ENCODE measurements at places on chromosomes 1 and 21.

DNA sequence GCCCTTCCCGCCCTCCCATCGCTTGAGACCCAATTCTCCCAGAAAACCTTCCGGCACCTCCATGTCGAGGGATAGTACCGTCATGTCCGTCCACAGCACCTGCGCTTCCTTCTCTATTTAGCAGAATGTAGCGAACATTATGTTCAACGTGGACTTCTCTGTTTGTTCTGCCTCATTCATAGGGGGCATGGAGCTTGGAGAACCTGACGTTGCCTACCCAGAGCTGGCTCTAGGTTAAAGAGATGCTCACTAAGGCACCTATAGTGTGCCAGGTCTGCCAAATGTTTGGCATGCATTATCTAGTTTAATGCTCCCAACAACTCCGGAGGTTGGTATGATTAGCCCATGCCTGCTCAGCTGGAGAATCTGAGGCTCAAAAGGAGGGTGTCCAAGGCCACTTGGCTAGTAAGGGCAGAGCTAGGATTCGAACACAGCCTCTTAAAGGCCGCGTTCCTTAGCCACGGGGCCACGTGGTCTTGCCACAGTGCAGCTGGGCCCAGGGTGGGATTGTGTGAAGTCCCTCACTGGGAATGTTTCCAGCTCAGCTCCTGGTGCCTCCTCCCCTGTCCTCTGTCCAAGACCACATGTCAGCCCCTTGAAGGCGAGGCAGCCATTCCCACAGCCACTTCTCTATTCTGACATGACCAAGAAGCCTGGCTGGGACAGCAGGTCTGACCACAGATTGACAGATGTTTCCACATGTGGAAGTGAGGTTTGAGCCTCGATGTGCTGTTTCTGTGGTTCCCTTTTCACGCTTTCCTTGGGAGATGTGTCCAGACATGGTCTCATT lies 57.8 kb downstream of the RUNX3 start:
- no peak for DNase-seq

GRCh38 chr1:109616391-109616790 lies 3.0 kb downstream of the GNAT2 start:
- no peak for DNase-seq

- no peak for DNase-seq
Measured at GRCh38 chr1:248847956-248848561, 10.0 kb downstream of the ZNF672 start.

- DNase-seq: no peak
Measured at GRCh38 chr1:107524301-107524700, 383.5 kb downstream of the NTNG1 start.

DNA sequence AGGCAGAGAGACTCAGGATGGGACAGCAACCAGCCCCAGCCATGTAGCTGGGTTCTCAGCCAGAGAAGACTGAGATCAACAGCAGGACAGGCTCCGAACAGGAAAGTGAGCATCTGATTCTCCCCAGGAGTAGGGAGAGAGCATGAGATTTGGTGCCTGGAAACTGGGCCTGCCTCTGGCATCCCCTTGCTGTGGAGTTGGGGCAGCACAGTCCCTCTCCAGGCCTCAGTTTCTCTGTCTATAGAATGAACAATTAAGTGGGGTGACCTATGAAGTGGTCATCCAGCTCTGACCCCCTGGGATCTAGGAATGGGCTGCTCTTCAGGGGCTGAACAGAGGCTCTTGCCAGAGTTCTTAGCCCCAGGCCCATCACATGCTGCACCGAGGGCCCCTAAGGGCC lies 55.6 kb downstream of the KLHDC7A start:
- no peak for DNase-seq

DNA sequence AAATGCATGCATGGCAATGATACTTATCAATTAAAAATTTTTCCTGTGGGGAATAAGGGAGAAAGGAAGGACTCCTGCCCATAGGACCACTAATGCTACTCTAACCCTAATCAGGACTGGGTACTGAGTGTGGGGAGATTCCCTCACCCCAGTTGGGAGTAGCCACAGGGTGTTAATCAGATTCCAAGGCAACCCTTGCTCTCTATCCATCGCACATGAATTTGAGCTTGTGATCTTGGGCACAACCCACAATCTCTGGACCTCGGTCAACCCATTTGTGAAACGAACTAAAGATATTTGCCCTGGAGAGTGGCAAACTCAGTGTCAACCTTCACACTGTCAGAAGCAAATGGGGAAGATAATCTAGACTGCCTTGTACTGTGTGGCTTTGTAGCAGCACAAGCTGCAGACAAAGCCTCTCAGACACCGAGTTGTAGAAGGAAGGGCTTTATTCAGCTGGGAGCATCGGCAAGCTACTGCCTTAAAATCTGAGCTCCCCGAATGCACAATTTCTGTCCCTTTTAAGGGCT lies 69.5 kb downstream of the SERINC2 start:
- DNase-seq: no peak

- no peak for DNase-seq
Measured at GRCh38 chr21:25508364-25508763, 98.9 kb downstream of the MRPL39 start.

DNA sequence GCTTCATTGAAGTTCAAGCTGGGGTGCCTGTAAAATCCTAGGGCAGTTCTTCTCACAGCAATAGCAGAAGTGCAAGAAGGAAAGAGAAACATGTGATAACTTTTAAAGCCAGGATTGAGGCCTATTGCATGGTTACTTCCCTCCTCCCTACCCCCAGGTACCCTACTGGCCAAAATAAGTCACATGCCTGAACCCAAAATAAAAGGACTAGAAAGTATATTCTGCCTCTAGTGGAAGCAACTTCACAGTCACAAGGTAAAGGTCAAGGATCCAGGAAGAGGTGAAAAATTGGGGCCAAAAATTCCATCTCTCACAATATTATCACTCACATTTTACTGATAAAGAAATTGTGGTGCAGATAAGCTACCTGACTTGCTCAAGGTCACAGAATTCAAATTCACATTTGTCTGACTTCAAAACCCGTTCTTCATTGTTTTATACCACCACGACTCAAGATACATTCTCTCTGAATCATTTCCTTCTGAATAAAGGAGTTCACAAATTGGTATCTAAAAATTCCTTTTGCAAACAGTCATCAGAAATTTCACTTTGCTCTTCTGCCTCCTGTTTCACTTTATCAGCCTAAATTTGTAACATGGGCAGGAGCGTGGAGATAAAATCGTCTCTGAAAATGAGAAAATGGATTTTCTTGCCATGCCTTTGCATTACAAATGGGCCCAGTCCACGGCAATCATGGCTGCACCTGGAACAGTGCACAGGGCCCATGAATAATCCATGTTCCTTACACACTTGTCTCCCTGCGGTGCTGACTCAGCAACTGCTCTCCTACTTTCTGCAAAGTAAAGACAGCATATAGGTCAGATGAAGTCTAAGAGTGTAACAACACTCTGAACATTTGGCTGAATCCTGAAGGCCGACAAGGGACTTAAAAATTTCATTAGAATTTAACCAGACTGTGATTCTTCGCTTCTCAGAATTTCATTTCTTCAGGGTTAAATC lies 485.3 kb upstream of the NFIA start:
- DNase-seq: no peak

DNA sequence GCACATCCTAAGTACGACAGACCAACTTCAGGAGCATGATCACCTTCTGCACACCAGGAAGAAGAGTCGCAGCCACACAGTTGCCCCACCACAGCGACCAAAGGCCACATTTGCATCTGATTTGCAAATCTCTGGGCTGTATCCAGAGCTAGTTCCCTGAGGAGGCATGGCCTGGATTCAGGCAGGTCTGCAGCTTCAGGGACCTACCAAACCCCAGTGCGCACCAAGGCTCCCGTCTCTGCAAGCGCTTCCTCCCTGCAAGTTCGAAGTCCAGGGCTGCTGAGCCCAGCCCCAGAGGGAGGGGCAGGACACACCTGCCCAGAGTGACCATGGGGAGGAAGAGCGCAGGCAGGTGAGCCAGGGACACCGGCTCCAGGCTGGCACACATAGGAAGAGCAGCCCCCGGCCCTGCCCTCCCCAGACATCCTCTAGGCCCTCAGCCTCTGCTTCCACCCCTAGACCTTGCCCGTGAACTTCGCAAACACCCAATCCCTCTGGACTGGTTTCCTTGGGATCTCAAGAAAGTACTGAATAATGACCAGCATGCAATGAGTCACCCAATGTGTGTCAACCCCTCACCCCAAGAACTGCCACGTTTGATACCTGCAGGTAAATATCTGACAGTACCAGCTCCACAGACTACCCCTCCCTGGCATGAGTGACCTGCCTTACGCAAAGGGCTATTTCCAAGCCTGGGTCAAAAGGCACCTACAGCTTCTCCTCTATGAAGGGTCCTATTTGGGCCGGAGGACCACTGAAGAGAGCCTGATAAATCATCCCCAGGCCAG lies 36.8 kb downstream of the CASZ1 start:
- DNase-seq: no peak

GRCh38 chr1:33176362-33176850 lies 5.4 kb downstream of the TRIM62 start:
- DNase-seq: no peak

- DNase-seq: no peak
Measured at GRCh38 chr1:160789702-160790611, 6.0 kb upstream of the LY9 start.

- DNase-seq: no peak
Measured at GRCh38 chr1:49356594-49356993, 579.9 kb upstream of the BEND5 start.

- peak; percentile 66 for DNase-seq
Measured at GRCh38 chr1:205543351-205544301, 39.2 kb downstream of the CDK18 start.

DNA sequence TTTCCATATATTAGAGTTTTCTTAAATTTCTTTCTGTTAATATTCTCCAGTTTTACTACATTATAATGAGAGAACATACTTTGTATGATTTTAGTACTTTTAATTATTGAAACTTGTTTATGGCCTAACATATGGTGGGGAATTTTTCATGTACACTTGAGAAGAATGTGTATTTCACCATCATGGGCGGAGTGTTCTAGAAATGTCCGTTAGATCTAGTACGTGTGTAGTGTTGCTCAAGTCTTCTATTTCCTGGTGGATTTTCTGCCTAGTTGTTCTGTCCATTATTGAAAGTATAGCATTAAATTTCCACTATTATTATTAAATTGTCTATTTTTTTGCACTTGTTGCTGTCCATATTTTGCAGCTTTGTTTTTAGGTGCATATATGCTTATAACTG lies 64.0 kb upstream of the RGS21 start:
- no peak for DNase-seq

DNA sequence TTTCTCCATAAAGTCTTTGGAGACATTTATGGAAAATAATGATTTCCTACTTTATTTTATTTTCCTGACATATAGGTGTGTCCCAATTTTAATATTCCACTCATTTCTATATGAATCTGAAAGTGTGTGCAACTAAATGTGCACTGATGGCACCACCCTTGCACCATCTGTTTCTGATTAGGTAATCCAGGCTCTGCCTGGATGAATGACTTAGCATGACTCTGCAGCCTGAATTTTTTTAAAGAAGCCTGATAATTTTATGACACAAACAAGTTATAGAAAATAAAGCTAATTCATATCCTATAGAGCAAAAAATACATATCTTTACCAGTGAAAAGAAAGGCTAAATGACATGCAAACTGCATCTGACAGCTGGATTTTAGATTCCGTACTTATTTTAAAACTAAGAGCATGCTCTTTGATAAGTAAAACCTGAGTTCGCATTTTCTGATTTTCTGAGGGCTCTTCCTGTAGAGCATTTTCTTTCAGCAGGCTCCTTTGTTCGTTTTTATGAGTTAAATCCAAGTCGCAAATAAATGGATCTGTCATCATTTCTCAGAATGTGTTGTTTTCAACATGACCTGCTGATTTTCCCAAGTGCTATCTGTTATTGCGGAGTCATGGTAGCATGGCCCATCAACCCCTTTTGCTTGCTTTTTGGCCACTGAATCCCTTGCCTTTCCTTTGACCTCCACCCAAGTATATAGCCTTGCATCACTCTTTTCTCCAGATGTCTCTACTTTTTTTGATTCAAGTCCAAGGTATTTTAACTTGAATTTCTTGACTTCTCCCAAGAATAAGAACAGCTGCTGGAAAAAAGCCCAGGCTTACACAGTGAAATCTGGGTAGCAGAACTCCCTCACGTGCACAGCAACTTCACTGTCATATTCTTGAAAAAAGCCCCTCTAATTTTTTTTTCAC lies 52.8 kb upstream of the LYPLAL1 start:
- no peak for DNase-seq

GRCh38 chr1:180415236-180415848 lies 87.0 kb downstream of the ACBD6 start:
- no peak for DNase-seq

GRCh38 chr1:16167331-16168143 lies 11.7 kb upstream of the EPHA2 start:
- peak; percentile 91 for DNase-seq

DNA sequence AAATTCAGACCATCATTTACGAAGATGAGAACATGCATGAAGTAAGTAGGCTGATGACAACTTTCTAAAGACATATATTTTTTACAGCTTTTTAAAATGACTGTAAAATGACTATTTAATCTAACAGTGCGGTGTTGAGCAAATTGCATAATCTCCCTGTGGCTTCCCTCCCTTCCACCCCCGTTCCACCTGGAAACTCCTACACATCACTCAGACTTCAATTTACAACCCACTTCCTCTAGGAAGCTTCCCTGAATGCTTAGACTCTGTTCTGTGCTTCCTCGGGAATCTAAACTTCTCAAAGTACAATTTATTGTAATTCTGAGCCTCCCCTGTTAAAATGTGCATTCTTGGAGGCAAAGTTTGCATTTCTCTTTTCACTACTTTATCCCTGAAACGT lies 354.9 kb downstream of the DPYD start:
- no peak for DNase-seq

GRCh38 chr1:10539411-10540043 lies 64.8 kb downstream of the PEX14 start:
- DNase-seq: no peak

GRCh38 chr1:173164686-173165085 lies 42.4 kb downstream of the TNFSF4 start:
- DNase-seq: no peak

- DNase-seq: no peak
Measured at GRCh38 chr1:7402548-7402850, 368.6 kb upstream of the VAMP3 start.

- DNase-seq: no peak
Measured at GRCh38 chr1:107009281-107009680, 47.2 kb upstream of the PRMT6 start.

GRCh38 chr1:219090607-219091006 lies 83.1 kb upstream of the LYPLAL1 start:
- DNase-seq: no peak

- no peak for DNase-seq
Measured at GRCh38 chr1:222561656-222562055, 13.8 kb upstream of the HHIPL2 start.

DNA sequence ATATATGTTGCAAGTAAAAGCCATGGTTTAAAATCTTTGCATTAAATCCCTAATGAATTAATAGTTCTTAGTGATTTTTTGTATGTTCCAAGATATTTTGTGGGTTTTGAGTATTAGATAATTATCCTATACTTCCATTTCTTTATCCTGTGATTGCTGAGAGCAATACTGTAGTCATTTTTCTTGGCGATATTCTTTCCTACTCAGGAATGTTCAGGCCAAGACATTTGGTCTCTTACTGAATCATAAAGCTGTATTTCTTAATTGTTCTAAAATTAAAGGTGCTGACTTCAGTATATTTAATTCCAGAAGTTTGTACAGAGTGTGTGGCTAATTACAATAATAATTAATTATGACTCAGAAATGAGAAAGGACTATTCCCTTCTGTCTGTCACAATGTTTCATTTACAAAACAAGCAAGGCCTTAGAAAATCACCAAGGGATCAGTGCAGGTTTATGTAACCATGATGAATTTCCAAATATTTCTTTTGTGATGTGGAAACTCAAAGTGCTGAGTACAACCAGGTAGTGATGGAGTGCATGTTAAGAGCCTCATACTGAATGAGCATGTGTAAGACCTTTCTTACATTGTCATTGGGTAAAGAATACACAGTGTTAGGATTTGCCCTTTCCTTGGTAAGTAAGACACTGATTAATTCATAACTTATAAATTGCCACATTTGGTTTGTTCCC lies 161.2 kb downstream of the HMCN1 start:
- DNase-seq: no peak

Measured in nephron progenitor cell (in vitro differentiated cells).